ENCODE measurements at places on chromosomes 2 and 18.

- DNase-seq: no peak
These were observed at the start of gene LRRTM4 for GRCh38 chr2:77521931-77522470. Gene LRRTM4, minus strand, starts transcription at chr2:77522376.

- DNase-seq: peak; percentile 26
These were observed 175.6 kb downstream of the MC4R start for GRCh38 chr18:60196836-60197606.

GRCh38 chr2:460861-461260 lies 173.0 kb upstream of the ALKAL2 start:
- DNase-seq: no peak

DNA sequence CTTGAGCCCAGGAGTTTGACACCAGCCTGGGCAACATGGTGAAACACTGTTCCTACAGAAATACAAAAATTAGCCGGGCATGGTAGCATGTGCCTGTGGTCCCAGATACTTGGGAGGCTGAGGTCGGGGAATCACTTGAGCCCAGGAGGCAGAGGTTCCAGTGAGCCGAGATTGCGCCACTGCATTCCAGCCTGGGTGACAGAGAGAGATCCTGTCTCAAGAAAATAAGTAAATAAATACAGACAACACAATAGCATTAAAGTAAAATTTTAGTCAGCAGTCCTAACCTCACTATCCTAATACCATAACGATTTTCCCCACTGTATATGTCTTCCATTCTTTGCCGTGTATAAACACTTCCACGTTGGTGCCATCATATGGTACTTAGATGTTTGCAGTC lies 83.0 kb upstream of the MBOAT2 start:
- DNase-seq: no peak

- no peak for DNase-seq
These were observed 964 bp upstream of the GALNT3 start for GRCh38 chr2:165795011-165795410.

DNA sequence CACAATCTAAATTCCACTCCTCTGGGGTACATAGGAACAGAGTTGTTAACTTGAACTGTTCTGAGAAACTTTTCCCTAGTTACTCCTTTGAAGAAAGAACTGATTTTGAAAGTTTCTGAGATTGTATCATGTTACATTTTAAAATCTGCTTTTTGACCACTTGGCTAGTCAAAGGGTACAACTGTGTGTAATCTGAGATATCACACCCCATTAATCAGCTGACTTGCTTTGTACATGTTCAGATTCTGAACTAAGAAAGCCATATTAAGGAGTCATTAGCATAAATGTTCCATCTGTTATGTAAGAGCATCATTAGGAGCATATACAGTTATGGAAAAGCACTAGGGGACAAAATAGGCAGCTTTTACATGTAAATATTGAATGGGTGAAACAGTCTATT lies 3.8 kb upstream of the WDR35 start:
- no peak for DNase-seq

DNA sequence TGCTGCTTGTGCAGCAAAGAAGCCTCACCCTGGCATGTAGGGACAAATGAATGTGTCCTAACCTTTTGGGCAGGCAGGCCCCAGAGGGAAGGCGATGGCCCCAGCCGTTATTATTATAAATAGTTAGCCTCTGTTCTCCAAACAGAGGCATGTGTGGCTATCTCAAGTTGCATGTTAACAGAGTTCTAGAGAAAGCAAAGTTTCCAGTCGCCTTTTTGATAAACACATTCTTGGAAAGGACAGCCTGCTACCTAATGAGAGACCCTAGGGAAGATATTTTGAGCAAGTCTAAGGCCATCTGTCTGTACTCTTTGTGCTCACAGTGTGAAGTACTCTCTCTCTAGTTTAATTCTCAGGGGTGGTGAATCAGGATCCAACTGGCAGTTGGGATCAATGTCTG lies 97.4 kb upstream of the FHL2 start:
- no peak for DNase-seq

GRCh38 chr2:70202236-70202806 lies 11.5 kb upstream of the C2orf42 start:
- DNase-seq: no peak

DNA sequence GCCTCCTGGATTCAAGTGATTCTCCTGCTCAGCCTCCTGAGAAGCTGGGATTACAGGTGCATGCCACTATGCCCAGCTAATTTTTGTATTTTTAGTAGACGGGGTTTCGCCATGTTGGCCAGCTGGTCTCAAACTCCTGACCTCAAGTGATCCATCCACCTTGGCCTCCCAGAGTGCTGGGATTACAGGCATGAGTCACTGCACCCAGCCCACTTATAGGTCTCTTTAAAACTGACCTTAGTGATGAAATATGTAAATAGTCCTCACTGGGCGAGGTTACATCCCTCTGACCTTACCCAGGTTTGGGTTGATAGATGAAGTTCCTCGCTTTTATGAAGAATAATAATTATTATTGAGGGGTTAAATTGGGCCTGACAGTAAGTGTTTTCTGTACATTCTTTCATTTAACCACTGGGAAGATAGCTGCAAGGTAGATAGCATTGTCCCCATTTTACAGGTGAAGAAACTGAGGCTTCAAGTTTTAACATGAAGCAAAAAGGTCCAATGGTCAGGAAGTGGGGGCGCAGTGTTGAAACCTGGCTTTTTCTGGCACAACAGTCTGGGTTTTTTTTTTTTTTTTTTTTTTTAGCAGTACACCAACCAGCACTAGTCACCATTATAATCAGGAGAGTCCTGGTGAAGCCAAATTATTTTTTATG lies 174.8 kb upstream of the EPAS1 start:
- no peak for DNase-seq

- DNase-seq: peak; percentile 35
These were observed 135.3 kb downstream of the INSIG2 start for GRCh38 chr2:118223511-118223991.

DNA sequence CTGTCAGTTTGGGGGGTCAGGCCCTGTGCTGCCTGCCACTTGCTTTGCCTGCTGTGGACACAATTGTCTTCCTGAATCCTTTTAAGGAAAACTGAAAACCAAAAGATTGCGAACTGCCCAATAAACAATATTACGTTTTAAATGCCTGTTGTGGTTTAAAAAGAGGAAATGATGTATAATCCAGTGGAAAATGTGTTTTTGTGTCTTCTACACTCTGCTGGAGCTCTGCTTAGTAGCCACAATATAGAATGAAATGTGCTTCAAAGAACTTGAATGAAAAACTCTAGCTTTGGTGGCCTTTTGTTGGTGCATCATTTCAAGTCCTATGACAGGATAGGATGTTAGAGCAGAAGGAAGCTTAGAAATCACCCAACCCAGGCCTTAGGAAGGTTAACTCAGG lies 23.2 kb upstream of the CABYR start:
- no peak for DNase-seq

- no peak for DNase-seq
These were observed 5.7 kb upstream of the RTKN start for GRCh38 chr2:74447230-74447999.

GRCh38 chr2:170905864-170906263 lies 23.2 kb upstream of the GORASP2 start:
- no peak for DNase-seq

GRCh38 chr2:241985986-241986329 lies 116.4 kb downstream of the RTP5 start:
- no peak for DNase-seq

DNA sequence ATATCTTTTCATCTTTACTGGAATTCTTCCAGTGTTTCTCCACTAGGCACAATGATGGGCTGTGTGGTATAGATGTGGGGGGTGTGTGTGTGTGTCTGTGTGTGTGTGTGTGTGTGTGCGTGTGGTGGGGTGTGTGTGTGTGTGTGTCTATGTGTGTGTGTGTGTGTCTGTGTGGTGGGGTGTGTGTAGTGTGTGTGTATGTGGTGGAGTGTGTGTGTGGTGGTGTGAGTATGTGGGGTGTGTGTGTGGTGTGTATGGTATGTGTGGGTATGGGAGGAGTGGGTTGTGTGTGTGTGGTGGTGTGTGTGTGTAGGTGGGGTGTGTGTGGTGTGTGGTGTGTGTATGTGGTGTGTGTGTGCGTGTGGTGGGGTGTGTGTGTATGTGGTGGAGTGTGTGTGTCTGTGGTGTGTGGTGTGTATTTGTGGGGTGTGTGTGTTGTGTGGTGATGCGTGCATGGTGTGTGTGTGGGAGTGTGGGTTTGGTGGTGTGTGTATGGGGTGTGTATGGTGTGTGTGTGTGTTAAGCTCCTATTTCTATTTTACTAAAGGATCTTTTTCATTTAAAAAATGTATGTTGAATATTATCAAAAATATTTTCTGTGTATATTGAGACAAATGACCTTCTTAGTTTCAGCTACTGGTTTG lies 84.2 kb downstream of the IRS1 start:
- DNase-seq: no peak

DNA sequence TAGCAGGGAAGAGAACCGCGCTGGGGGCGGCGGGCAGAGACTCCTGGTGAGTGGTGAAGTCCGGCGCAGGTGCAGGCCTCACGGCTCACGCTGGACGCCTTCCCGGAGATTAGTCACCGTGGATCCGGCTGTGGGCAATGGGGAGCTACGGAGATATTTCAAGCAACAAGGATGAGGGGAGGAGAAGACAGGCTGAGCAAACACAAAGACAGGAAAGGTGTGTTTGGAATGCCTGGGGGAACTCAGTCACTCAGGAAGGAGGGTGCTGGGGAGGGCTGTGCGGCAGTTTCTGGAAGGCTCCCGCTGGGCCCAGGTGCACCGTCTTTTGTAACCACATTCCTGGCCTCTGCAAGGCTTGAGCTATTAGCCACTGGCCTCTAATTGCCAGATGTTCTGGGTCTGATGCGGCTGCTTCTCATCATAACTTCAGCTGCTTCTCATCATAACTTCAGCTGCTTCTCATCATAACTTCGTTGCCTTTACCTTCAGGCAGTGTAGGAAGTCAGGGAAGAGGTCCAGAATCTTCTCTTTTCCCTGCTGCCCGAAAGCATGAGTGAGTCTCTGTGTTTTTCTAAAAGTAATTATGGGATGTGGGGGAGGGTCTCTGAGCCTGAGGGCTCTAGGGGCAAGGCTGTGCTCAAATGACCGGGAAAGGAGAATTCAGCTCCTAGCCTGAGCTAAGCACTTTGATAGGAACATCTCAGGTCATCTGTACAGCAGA lies 118.9 kb downstream of the PXDN start:
- DNase-seq: peak; percentile 71

DNA sequence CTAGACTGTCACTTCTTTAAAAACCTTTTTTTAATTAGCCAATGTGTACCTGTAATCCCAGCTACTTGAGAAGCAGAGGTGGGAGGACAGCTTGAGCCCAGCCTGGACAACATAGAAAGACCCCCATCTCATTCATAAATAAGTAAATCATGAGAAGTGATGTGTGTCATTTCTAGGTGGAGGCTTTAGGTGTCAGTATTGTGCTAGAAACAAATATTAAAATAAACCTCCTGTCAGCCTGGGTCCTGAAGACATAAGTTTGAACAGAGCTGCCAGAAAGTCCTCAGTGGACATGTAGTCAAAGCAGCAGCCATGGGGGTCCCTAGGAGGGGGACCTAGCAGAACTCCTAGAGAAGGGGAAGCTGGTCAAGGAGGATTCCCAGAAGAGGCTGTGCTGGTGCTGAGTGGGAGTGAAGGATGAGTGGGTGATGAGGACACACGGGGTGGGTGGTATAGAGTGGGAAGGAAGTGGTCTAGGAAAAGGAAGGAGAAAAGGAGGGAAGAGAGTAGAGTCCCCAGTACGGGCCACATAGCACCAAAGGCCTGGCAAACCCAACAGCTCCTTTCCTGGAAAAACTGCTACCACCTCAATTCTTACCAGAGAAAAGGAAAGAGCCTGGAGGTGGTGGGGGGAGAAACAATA lies 316.6 kb upstream of the NCKAP5 start:
- peak; percentile 8 for DNase-seq

DNA sequence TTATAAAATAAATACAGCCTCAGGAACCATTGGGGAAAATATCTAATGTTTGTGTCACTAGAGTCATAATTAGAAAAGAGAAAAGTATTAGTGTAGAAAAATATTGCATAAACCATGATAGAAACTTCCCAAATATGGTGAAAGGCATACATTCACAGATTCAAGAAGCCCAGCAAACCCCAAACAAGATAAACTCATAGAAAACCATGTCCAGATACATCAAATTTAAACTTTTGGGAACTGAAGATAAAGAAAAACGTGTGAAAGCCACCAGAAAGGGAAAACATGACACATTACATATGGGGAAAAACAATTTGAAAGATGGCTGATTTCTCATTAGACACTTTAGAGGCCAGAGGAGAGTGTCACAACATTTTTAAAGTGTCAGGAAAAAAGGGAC lies 236.5 kb upstream of the FN1 start:
- no peak for DNase-seq

DNA sequence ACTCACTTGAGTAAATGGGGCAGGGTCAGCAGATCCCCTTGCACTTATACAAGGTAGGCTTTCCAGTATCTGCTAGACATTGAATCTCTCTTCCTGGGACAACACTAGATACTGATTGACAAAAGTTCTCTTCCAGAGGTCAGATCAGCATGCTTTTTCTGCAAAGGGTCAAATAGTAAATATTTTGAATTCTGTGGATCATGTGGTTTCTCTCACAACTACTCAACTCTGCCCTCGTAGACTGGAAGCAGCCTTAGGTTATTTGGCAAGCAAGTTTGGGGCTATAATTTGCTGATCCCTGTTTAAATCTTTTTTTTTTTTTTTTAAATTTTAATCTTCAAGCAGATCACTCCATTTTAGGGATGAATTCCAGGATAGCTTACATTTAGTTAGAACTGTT lies 17.4 kb upstream of the NABP1 start:
- no peak for DNase-seq

DNA sequence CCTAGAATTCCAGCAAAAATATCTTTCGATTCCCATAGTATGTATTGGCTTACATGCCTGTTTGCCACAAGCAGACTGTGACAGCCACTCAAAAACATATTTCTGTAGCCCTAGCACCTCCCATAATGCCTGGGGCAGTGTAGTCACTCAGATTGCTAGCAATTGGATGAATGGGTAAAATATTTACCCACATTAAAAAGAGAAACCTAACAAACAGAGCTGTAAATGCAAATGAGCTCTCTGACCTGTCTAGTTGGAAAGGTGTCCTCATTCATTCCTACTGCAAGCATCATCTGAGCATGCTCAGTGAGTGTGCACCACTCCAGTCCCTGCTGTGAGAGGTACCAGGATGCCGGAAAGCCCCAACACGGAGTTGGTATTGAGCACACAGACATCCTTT lies 234.0 kb upstream of the RAB12 start:
- no peak for DNase-seq

GRCh38 chr2:47346107-47346506 lies 56.8 kb upstream of the MSH2 start:
- DNase-seq: no peak

DNA sequence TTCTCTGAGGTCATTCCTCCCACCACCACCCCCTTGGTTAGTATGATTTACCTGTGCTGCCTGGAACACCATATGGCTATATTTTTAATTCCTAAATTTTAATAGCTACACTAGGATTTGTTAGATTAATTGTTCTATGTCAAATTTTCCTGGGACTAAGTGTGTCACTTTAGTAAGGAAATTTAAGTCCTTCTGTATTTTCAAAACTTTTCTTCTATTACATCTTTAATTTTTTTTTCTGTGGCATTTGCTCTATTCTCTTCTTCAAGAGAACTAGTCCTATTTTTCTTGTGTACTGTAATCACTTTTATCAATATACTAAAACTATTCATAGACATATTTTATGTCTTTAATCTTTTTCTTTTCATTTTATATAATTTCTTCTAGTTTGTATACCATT lies 456.9 kb downstream of the ARHGAP15 start:
- no peak for DNase-seq

GRCh38 chr2:207825978-207826377 lies 56.3 kb upstream of the FZD5 start:
- DNase-seq: no peak
